Vagina (tissue), 2 donors: ENCODE measurements at places on chromosomes 2 and 18.

- no peak for DNase-seq
Observed at GRCh38 chr2:96135171-96135570, 3.1 kb downstream of the ASTL start.

DNA sequence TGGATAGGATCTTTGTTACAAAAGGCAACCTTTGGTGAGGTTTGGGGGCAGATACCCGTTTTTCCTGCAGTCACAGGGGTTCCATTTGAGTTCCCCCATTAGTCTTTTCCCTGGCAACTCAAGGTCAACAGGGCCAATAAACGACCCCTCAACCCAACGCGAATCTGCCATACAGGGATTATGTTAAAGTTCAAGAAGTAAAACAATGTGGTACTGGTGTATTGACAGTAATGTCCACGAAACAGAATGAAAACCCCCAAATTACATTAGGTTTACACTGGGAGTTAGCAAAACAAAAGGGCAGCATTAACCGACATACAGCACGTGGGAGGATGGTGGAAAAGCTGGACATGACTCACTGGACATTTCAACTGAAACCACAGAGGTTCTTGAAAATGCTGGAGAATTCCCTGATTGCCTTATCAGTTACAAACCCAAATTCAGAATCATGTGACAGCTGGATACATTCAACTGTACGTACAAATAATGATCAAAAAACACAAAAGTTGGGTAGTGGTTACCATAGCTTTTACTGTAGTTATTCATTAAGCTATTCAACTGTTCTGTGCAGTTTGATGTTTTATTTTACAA is 4.9 kb upstream of the IMP4 start:
- DNase-seq = no peak

DNA sequence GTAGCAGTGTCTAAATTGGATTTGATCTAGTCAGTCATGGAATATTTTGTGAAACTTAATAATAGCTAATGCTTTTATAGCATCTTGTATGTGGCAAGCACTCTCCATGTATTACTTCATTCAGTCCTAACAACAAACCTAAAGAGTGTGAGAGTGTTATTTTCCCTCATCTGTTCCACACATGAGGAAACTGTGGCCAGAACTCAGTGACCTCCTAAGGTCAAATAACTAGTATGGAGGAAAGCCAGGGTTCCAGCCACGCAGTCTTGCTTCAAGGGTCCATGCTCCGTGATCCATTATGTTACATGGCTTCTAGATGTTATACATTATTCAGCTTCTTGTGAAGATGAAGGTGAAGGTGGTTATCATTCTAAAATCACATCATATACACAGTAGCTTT is 45.5 kb downstream of the TWSG1 start:
- no peak for DNase-seq

GRCh38 chr2:189018631-189019030 is 44.5 kb downstream of the COL3A1 start:
- no peak for DNase-seq

DNA sequence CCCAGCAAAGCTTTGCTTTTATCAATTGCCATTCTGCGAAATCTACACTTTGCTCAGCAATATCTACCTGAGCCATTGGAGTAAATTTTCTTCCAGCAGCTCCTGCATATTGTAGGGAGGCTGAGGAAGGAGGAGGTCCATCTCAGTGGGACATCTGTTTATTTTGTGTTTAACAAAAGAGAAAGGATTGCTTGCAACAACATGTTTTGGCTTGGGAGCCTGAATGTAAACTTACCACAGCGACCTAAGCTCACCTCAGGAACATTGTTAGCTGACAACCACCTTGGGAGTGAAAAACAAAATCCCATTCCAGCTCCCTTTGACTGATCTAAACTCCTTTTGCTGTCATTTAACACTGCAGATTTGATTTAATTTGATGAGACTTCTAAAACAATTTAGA is 356.1 kb downstream of the SS18 start:
- no peak for DNase-seq

DNA sequence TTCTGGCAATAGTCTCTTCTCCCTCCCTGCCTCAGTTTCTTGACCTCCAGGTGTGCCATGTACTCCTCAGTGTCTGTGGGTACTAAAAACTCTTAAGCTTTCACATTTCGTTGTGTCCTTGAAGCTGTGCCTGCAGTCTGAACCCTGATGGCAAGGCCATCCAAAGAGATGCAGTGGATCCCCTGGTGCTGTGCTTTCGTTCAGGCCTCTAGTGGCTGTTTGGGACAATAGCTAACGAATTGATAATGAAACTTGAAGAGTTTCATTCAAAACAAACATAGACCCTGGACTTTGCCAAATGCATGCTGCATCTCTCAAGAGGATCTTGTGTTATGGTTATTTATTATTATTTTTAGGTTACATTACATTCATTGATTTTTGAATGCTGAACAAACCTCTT is 523.1 kb upstream of the FSIP2 start:
- no peak for DNase-seq

GRCh38 chr18:59728816-59729215 is 31.6 kb upstream of the CCBE1 start:
- no peak for DNase-seq

DNA sequence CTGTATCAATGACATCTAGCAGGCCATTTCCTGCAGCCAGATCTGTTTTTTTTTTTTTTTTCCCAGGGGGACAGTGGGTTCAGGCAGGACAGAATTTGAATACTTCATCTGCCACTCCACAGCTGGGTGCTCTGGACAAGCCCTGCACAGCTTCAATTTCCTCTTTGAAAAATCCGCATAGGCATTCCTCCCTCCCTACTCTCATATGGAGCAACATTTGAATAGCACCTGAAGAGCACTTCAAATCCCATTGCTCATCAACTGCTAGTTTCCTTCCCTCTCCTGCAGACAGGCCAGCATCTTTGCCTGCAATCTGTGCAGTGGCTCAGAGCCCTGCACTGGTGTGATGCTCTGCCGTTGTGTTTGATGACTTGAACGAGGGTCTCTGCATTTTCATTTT is 326.3 kb downstream of the TSN start:
- DNase-seq = no peak

- no peak for DNase-seq
Observed at GRCh38 chr2:58629545-58630119, 388.5 kb upstream of the FANCL start.

GRCh38 chr2:14358774-14359173 is 273.7 kb upstream of the LRATD1 start:
- DNase-seq = no peak

DNA sequence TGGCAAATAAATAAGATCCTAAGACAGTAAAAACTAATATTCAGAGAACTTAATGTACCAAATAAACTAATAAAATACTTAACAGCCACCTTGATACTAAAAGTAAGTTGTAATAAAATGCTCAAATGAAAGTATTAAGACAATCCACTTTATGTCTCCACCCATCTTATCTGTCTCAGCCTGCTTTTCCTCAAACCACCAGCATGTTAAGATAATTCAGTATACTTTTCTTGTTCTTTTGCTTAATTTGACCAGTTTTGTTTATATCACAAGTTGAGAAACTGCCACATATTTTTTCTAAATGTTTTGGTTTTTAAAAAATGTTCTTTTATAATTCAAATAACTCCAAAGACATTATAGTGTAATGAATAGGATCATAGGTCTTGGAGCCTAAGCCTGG is 142.0 kb downstream of the MBD5 start:
- no peak for DNase-seq

GRCh38 chr2:132645722-132646539 is 24.1 kb downstream of the LYPD1 start:
- no peak for DNase-seq

- DNase-seq = no peak
Observed at GRCh38 chr18:55862693-55863390, 274.9 kb upstream of the TCF4 start.

- DNase-seq = no peak
Observed at GRCh38 chr18:50830544-50830943, 10.7 kb upstream of the MRO start.

GRCh38 chr2:61959381-61960293 is 54.2 kb downstream of the COMMD1 start:
- no peak for DNase-seq

- no peak for DNase-seq
Observed at GRCh38 chr18:63994783-63995399, 25.0 kb downstream of the SERPINB8 start.

DNA sequence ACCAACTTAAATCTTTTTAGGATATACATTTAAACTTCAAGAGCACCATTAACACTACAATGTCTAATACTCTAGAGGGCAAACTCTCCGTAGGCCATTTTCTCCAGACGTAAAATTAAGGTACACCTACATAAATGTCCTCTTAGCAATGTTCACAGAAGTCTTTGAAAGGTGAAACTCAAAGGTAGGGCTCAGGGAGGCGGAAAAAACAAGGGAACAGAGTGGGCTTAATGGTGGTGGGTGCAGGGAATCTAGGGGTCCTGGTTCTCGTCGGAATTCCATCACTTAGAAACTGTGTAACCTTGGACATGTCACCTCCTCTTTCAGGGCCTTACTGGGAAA is 668 bp downstream of the NFU1 start:
- no peak for DNase-seq

GRCh38 chr2:54298514-54298913 is 42.5 kb upstream of the TSPYL6 start:
- DNase-seq = no peak

DNA sequence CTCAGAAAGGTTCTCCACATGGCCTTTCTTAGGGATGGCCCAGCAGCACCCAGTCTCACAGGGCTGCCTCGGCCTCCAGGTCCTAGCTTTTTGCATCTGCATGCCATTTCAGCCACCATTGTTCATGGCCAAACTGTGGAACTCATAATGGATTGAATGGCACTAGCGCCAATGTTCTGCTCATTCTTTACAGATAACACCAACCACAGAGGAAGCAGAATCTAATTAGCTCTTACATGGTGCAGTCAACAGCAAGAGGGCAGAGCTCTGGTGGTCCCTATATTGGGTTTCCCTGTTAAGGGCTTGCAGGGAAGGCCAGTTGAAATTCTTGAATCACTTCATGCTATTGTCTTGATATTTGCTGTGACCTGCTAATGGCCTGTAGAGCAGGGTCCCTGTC is 45.6 kb downstream of the ARL4C start:
- DNase-seq = no peak

DNA sequence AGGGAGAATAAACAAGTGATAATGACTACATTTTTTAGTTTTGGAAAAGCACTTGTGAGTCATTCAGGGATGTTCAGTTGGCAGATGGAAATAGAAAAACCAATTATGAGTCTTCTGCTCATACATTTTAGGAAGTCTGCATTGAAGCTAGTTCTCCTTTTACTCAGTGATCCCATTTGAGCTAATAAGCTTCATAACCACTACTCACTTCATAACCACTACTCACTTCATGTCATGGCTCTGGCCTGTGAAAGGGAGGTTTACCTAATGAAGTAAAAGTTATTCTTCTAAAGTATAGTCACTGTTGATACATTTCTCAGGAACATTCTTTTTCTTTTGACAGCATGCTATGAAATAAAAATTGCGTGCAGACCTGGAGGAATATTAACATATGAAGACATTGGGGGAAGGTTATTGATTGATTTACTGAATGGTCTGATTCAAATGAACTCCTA is 948.7 kb downstream of the TSN start:
- DNase-seq = no peak

DNA sequence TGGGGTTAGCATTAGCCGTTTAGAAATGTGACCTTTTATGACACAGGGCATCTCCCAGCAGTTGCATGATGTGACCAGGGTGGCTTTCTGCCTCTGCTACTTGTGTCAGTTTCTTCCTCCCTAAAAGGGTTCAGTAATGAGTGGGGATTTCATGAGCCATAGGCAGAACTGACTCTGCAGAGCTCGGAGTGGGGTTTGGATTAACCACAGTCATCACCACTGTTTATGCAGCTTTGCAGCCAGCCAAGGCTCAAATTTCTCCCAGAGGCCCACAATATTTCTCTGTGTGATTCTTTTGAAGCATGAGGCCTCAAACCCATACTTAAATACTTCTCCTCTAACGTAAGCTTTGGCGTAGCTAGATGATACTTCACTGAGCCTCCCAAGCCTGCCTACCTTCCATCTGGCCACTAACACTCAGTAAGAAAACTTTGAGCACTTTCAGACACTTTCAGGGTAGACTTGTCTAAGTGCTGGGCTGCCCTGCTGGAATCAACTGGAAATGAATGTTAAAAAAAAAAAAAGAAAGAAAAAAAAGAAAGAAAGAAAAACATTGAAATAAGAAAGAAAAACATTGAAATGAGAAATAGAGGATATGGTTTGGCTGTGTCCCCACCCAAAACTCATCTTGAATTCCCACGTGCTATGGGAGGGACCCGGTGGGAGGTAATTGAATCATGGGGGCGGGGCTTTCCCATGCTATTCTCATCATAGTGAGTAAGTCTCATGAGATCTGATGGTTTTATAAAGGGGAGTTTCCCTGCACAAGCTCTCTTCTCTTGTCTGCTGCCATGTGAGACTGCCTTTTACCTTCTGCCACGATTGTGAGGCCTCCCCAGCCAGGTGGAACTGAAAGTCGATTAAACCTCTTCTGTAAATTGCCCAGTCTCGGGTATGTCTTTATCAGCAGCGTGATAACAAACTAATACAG is 11.5 kb upstream of the LAPTM4A start:
- DNase-seq = no peak

DNA sequence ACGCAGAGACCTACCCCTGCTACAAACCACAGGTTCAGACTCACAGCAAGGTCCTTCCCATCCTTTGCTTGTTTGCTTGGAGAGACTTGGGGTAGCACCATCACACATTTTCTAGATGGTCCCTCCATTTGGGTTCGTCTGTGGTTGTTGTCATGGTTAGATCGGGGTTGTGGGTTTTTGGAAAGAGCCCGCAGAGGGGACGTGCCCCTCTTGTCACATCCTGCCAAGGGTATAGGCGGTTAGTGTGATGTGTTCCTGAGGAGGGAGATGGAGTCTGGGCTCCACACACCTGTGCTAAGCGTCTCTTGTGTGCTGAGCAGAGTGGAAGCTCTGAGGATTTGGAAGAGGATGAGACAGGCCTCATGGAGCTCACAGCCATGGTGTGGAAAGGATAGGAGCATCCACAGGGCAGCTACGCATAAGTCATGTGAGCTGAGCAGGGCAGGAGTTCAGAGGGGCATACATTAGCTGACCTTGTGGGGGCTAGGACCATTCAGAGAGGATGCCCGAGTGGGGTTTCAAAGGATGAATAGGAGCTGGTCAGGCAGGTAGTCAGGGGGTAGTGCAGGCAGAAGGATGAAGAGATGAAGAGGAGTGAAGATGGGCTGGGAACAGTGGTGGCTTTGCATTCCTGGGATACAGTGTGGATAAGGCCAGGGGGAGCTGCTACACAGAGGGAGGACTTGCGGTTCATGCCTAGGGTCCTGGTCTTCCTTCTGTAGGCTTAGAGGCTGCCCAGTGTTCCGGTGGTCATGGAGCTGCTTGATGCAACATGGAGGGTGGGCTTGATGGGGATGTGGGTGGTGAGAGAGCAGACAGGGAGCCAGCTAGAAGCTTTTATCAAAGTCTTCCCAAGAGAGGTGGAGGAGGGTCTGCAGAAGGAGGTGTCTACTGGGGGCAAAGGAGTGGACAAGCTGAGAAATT is 62.9 kb downstream of the ACKR3 start:
- no peak for DNase-seq

GRCh38 chr2:18901242-18901641 is 311.9 kb upstream of the NT5C1B start:
- DNase-seq = no peak
